ENCODE measurements at places on chromosomes 11 and 22.
A peak's percentile ranks its signal among the peaks of the same experiment; 100 is the strongest.

GRCh38 chr11:20627026-20627425 lies 27.6 kb downstream of the SLC6A5 start:
- no peaks in the 10 kb centered on the region for H3K36me3 ChIP-seq
- no peak overlapping the region for H3K4me3 ChIP-seq
- H3K27me3 ChIP-seq = no peaks in the 10 kb centered on the region
- no peak for DNase-seq
- H3K27ac ChIP-seq = no peak overlapping the region
- H3K4me1 ChIP-seq = peaks cover under 1% of the 10 kb centered on the region

GRCh38 chr22:41052661-41053490 lies 39.5 kb upstream of the EP300 start:
- H3K27me3 ChIP-seq = no peaks in the 10 kb centered on the region
- no peak overlapping the region for H3K27ac ChIP-seq
- peaks cover 3% of the 10 kb centered on the region for H3K4me1 ChIP-seq
- peak; percentile 16 for DNase-seq
- H3K4me3 ChIP-seq = no peak overlapping the region
- no peaks in the 10 kb centered on the region for H3K36me3 ChIP-seq

GRCh38 chr11:68542617-68543016 lies 82.1 kb downstream of the PPP6R3 start:
- peaks cover 7% of the 10 kb centered on the region for H3K36me3 ChIP-seq
- no peak overlapping the region for H3K4me3 ChIP-seq
- peak; percentile 78 for DNase-seq
- no peaks in the 10 kb centered on the region for H3K27me3 ChIP-seq
- H3K4me1 ChIP-seq = peaks cover 23% of the 10 kb centered on the region

- no peaks in the 10 kb centered on the region for H3K27me3 ChIP-seq
- no peaks in the 10 kb centered on the region for H3K36me3 ChIP-seq
- DNase-seq = peak; percentile 73
- no peak overlapping the region for H3K4me3 ChIP-seq
Observed at GRCh38 chr22:25148149-25148691, 51.4 kb upstream of the CRYBB3 start.

- peaks cover 2% of the 10 kb centered on the region for H3K4me1 ChIP-seq
- peak; percentile 30 for DNase-seq
- H3K27ac ChIP-seq = no peak overlapping the region
- no peak overlapping the region for H3K4me3 ChIP-seq
- no peaks in the 10 kb centered on the region for H3K27me3 ChIP-seq
Observed at GRCh38 chr11:133501643-133502539, 30.4 kb downstream of the OPCML start.

GRCh38 chr11:15730995-15731385 lies 616.3 kb downstream of the INSC start:
- H3K27ac ChIP-seq = no peak overlapping the region
- no peaks in the 10 kb centered on the region for H3K36me3 ChIP-seq
- no peaks in the 10 kb centered on the region for H3K27me3 ChIP-seq
- no peak overlapping the region for H3K4me3 ChIP-seq
- no peaks in the 10 kb centered on the region for H3K4me1 ChIP-seq
- no peak for DNase-seq

DNA sequence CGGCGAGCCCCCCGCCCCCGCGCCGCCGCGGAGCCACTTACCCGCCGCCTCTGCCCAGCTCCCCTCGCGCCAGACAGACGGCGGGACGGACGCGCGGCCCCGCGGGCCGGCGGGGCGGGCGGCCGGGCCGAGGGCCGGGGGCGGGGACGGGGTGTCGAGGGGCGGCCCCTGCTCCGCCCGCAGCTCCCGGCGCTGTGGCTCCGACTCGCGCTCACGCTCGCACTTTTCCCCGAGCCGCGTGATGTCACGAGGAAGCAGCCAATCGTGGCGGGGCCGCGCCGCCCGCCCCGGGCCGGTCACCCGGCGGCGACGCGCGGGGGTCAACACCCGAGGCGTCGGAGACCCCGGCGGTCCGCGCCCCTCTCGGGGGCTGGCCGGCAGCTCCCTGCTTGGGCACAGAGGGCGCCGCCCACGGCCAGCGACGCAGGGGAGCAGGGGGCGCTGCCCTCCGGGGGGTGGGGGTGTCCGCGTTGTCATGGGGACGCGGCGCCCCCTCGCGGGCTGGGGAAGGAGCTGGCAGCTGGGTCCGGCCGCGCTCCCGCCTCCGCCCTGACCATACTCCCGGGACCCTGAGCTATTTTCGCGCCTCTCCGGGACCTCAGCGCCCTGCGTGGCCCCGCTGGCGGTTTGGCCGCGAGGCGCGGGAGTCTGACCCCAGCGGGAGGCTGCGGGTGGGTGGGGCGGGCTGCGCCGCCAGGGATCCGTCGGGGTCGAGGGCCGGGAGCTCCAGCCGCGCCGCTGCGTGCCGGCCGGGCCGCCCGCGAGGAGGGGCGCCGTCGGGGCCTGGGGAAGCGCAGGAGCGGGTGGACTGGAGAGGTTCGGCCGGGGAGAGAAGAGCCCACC lies at the start of gene CHRM4:
CHRM4 (minus strand) TSS at position 199 of the 843 bp plus-strand sequence. CDS start 5,219 bp downstream, outside the sequence.
- no peak within 1 kb of the TSS for H3K4me3 ChIP-seq
- no peak within 1 kb of the TSS for H3K27ac ChIP-seq
- H3K4me1 ChIP-seq = peaks cover 6% of the 10 kb centered on the region
- DNase-seq = peak; percentile 52
- H3K36me3 ChIP-seq = no peaks in the 10 kb centered on the region

- no peaks in the 10 kb centered on the region for H3K36me3 ChIP-seq
- no peaks in the 10 kb centered on the region for H3K27me3 ChIP-seq
- no peak overlapping the region for H3K4me3 ChIP-seq
- H3K4me1 ChIP-seq = peaks cover 11% of the 10 kb centered on the region
- H3K27ac ChIP-seq = no peak overlapping the region
Observed at GRCh38 chr11:128619540-128620308, 32.4 kb upstream of the ETS1 start.

- DNase-seq = no peak
- H3K27ac ChIP-seq = no peak overlapping the region
- H3K27me3 ChIP-seq = no peaks in the 10 kb centered on the region
- no peaks in the 10 kb centered on the region for H3K4me1 ChIP-seq
Observed at GRCh38 chr22:38233427-38233826, 31.6 kb downstream of the MAFF start.

DNA sequence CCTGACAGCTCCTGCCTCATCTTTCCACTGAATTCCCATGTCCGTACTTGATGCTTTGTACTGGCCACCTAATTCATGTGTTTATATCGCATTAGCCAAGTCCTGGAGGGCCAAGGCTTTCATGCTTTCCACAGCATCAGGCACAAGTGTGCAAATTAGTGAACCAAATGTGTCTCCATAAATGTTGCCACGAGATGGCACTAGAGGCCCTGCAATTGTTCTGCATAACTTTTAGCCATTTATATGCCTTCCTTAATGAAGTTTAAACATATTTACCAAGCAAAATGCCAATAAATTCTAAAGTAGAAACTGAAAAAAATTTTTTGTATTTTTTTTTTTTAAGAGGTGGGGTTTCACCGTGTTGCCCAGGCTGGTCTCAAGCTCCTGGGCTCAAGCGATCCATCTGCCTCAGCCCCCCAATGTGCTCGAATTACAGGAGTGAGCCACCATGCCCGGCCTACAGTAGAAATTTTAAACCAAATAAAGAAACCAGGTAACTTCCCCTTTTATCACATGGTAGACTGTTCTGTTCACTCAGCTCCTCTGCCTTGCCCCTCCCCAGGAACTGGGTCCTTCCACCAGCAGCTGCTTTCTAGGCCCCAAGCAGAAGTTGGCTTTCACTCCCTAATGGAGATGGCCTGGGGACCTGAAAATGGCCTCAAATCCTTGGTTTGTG lies 20.8 kb upstream of the IL18BP start:
- no peak overlapping the region for H3K4me3 ChIP-seq
- peak; percentile 52 for DNase-seq
- no peaks in the 10 kb centered on the region for H3K27me3 ChIP-seq
- H3K36me3 ChIP-seq = no peaks in the 10 kb centered on the region

- no peak for DNase-seq
- no peak overlapping the region for H3K4me3 ChIP-seq
- H3K36me3 ChIP-seq = no peaks in the 10 kb centered on the region
- peaks cover 3% of the 10 kb centered on the region for H3K4me1 ChIP-seq
- no peak overlapping the region for H3K27ac ChIP-seq
Observed at GRCh38 chr11:64643920-64644646, 53.1 kb downstream of the SLC22A12 start.

DNA sequence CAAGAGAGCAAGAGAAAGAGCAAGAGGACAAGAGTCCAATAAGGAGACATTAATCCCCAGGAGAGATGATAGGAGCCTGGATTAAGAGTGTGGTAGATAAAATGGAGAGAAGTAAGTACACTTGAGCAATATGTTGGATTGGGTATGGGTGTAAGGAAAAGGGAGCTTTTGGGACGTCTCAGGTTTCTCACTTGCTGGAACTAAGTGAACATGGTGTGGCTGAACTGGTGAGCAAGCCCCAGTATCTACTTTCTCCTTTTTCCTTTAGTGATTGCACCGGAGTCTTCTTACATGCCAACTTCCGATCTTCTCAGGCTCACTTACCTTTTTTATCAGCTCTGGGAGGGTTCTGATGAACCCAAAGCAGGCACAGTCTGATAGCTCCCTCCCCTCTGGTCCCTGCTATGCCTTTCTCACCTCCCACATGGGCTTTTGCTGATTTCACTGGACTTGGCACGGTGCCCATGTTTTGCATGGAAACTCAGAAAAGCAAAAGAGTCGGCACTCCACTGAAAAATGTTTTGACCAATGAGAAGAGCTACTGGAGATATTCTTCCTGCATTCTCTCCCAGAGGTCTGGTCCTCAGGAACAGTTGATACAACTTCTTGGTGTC lies 14.5 kb upstream of the APLNR start:
- H3K27ac ChIP-seq = no peak overlapping the region
- no peak for DNase-seq
- no peaks in the 10 kb centered on the region for H3K4me1 ChIP-seq
- no peaks in the 10 kb centered on the region for H3K36me3 ChIP-seq
- H3K27me3 ChIP-seq = no peaks in the 10 kb centered on the region

DNA sequence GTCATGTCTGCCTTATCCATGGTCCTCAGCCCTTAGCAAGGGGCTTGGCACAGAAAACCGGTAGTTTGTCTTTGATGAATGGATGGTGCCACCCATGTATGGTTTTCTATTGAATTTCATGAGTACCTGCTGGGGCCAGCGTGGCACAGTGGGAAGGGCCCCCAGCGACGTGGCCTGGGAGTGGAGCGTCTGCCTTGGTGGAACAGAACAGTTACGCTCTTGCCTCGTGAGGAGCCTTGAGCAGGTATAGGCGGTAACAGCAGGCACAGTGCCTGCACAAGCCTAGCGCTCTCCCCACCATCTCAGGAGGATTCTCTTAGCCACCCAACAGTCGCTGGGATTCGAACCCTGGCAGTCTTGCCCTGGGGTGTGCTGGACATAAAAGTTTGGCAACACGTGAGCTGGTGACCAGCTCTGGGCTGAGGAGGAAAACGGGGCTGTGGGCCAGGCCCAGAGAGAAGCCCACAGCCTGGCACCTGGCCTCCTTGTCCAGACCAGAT lies 3.0 kb upstream of the SSH3 start:
- H3K27me3 ChIP-seq = no peaks in the 10 kb centered on the region
- no peak overlapping the region for H3K27ac ChIP-seq
- no peak overlapping the region for H3K4me3 ChIP-seq
- H3K4me1 ChIP-seq = peaks cover 7% of the 10 kb centered on the region

GRCh38 chr11:118260353-118260752 lies 3.7 kb downstream of the MPZL2 start:
- peaks cover 4% of the 10 kb centered on the region for H3K4me1 ChIP-seq
- no peak overlapping the region for H3K27ac ChIP-seq
- H3K27me3 ChIP-seq = peaks cover 5% of the 10 kb centered on the region

DNA sequence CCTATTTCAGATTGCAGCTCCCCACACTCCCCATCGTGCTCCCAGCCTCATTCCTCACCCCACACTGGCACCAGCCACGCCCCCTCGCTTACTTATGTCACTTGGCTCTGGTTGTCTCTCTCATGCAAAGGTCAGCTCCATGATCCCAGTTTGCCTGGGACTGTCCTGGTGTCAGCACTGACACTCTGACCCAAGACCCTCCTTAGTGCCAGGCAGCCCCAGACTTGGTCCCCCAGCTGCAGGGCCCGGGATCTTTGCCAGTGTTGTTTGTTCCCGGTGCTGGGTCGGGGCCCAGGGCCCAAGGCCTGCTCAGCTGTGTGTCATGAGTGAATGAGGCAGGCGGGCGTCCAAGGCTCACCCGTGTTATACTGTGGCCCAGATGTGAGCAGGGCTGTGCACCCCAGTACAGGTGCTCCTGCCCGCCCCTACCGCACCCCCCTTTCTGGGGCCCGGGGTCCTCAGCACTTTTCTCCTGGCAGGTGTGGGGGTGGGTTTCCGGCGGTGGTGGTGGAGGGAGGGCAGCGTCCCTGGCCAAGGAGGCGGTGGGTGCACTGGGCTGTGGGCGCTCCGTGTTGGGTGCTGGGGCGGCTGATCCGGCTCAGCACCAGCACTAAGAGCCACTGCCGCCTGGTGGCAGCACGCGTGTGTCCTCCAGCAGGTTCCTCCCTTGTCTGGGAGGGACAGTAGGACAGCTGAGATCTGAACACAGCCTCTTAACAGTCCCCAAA lies 19.5 kb downstream of the IL17REL start:
- no peak overlapping the region for H3K27ac ChIP-seq
- no peak overlapping the region for H3K4me3 ChIP-seq
- H3K4me1 ChIP-seq = no peaks in the 10 kb centered on the region
- H3K36me3 ChIP-seq = no peaks in the 10 kb centered on the region

DNA sequence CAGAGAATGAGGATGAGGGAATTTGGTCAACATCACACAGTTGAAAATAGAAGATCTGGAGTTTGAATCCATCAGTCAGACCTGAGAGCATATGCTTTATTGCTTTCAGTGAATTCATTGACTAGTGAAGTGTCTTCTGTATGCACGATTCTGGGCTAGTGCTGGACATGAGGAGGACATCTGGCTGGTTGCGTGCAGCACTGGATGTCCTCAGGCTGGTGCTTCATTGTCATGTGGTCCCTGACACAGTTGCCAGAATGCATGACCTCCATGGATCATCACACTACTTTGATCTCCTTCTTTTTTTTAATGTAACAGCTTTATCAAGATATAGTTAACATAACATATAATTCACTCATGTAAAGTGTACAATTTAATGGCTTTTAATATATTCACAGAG lies 44.5 kb upstream of the MMP7 start:
- no peaks in the 10 kb centered on the region for H3K27me3 ChIP-seq
- no peaks in the 10 kb centered on the region for H3K4me1 ChIP-seq
- no peaks in the 10 kb centered on the region for H3K36me3 ChIP-seq
- no peak overlapping the region for H3K4me3 ChIP-seq
- no peak overlapping the region for H3K27ac ChIP-seq
- DNase-seq = no peak

DNA sequence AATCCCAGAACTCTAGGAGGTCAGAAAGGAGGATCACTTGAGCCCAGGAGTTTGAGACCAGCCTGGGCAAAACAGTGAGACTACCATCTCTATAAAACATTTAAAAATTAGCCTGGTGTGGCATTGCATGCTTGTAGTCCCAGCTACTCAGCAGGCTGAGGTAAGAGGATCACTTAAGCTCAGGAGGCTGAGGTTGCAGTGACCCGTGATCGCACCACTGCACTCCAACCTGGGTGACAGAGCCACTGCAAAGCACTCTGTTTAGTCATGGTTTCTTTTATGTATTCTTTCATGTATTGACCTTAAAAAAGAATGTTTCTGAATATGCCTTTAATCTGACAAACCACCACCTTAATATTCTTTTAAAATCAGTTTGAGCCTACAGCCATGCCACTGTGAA lies 52.2 kb downstream of the BIRC2 start:
- H3K36me3 ChIP-seq = peaks cover 2% of the 10 kb centered on the region
- H3K4me1 ChIP-seq = no peaks in the 10 kb centered on the region
- no peak for DNase-seq
- no peak overlapping the region for H3K4me3 ChIP-seq
- H3K27ac ChIP-seq = no peak overlapping the region
- H3K27me3 ChIP-seq = no peaks in the 10 kb centered on the region

- H3K4me3 ChIP-seq = no peak overlapping the region
- no peaks in the 10 kb centered on the region for H3K27me3 ChIP-seq
- H3K27ac ChIP-seq = no peak overlapping the region
Observed at GRCh38 chr11:128302425-128303186, 284.8 kb downstream of the ETS1 start.

Measured in mesendoderm (in vitro differentiated cells).